CD4-positive, alpha-beta T cell treated with Interleukin-12 subunit alpha and Interleukin-12 subunit beta, for 1 hour (primary cell): ENCODE measurements at places on chromosomes 16 and 17.

GRCh38 chr16:57504001-57504400 is 17.7 kb upstream of the DOK4 start:
- DNase-seq = no peak

GRCh38 chr17:72946696-72947095 is 145.8 kb downstream of the SLC39A11 start:
- no peak for DNase-seq

GRCh38 chr17:41658846-41659245 is 29.8 kb upstream of the EIF1 start:
- no peak for DNase-seq

DNA sequence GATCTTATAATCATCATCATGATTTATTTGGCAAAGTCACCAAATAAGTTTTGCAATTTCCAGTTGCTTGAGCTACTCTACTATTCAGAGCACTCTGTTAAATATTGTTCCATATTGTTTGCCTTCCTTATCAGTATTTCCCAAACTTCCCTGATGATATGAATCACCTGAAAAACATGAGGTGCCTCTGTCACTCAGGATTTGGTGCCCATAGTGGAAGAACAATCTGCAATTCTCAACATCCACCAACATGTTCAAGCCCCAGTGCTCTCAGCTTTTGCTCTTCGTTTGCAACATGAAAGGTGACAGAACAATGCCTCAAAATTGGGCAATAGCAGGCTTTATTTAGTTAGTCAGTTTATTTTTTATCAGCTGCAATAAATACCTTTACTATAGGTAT is 28.6 kb upstream of the WSB1 start:
- DNase-seq = no peak

DNA sequence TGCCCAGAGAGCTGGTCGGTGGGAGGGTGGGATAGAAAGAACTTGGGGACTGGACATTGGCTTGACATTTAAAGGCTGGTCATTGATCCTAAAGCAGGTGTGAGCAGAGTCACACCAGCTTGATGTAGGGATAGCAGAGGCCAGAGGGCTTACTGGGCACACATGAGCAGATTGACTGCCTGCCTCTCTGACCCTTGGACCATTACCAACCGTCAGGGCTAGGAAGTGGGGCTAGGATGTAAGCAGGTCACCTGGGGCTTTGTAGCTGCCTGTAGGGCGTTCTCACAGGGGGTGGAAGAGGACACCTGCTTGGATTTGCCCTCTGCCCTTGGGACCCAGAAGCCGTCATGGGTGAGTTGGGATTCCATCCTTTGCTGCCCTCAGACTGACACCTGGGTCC is 11.1 kb upstream of the SMPD3 start:
- no peak for DNase-seq

DNA sequence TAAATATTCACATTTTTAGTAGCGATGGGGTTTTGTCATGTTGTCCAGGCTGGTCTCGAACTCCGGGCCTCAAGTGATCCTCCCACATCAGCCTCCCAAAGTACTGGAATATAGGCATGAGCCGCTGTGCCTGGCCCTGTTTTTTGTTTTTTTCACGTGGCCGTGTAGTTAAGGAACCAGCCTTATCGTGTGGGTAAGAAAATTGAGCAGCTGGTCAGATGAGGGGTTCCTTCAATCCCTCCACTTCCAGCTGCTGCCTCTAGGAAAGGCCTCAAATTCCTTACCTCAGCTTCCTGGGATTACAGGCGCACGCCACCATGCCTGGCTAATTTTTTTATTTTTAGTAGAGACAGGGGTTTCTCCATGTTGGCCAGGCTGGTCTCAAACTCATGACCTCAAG is 5.9 kb upstream of the DPEP2 start:
- no peak for DNase-seq

- no peak for DNase-seq
Measured at GRCh38 chr17:40157973-40158372, 17.6 kb downstream of the CASC3 start.

DNA sequence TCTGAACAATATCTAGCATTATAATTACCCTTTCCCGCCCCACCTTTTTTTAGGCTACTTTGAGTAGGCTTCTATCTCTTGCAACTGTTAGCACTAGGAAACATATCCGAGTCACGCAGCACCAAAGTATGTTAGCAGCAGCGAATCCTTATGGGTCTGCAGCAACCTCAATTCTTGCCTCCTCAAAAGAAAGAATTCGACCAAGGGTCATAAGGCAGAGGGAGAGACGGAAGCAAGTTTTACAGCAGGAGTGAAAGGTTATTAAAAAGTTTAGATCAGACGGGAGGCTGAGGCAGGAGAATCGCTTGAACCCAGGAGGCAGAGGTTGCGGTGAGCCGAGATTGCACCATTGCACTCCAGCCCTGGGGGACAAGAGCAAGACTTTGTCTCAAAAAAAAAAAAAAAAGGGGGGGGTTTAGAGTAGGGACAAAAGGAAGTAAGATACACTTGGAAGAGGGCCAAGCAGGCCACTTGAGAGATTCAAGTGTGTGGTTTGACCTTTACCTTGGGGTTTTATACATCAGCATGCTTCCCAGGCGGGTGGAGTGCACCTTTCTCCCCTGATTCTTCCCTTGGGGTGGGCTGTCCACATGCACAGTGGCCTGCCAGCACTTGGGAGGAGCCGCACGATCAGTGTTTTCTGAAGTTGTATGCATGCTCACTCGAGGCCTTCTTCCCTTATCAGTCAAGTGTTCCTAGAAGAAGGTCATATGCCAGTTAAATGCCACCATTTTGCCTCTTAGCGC is 67.7 kb downstream of the HLF start:
- DNase-seq = no peak

GRCh38 chr17:58331815-58332777 is 3.5 kb upstream of the TSPOAP1 start:
- peak; percentile 92 for DNase-seq

DNA sequence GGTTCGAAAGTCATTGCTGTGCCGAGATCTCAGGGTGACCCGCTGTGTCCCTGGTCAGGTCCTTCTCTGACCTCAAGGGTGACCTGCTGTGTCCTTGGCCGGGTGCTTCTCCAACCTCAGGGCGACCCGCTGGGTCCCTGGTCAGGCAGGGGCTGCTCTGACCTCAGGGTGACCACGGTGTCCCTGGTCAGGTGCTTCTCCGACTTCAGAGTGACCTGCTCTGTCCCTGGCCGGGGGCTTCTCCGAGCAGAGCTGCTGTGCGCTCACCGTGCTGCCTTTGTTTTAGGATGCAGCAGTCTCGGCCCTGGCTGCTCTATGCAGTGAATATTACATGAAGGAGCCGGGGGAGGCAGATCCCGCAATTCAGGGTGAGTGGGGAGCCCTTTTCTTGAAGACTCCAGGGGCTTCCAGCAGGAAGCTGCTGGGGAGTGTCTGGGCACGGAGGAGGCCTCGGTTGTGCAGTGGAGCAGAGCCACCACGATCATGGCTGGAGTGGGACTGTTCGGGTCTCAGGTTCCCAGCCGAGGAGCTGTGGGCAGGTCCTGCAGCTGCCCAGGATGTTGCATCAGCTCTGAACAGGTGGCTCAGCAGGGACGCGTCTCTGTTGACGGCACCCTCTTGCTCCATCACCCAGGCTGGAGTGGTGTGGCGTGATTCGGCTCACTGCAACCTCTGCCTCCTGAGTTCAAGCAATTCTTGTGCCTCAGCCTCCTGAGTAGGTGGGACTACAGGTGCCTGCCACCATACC is 83.7 kb upstream of the ZNF750 start:
- no peak for DNase-seq

DNA sequence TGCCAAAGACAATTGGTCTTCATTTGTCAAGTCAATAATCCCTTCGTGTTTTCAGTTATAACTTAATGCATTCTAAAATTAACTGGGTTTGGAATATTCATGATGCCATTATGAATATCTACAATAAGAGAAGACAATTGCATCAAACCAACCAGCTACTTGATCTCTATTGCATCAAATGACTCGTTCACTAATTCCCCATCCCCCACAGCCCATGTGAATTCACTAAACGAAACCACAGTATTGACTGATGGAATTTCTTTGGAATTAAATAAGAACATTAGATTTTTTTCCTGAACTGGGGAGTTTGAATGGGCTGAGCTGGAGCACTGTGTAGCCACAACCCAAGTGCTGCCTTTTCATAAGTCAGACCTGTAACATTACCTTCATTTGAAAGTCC is 65.3 kb downstream of the HS3ST3B1 start:
- DNase-seq = no peak

GRCh38 chr16:88813269-88814143 is 1.8 kb upstream of the APRT start:
- no peak for DNase-seq

DNA sequence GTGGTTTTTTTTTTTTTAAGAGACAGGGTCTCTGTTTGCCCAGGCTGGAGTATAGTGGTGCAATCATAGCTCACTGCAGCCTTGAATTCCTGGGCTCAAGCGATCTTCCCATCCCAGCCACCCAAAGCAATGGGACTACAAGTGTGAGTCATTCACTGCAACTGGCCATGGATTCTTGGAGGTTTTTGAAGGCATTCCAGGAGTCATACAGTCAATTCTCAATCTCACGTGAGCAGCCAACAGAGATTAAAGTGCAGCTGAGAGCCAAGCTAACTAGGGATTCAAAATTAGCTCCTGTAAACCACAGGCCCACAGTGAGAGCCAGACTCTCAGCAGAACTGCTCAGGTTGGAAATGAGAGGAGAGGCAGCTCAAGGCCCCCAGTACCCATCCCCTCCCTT is 30.2 kb downstream of the XPO6 start:
- DNase-seq = no peak

DNA sequence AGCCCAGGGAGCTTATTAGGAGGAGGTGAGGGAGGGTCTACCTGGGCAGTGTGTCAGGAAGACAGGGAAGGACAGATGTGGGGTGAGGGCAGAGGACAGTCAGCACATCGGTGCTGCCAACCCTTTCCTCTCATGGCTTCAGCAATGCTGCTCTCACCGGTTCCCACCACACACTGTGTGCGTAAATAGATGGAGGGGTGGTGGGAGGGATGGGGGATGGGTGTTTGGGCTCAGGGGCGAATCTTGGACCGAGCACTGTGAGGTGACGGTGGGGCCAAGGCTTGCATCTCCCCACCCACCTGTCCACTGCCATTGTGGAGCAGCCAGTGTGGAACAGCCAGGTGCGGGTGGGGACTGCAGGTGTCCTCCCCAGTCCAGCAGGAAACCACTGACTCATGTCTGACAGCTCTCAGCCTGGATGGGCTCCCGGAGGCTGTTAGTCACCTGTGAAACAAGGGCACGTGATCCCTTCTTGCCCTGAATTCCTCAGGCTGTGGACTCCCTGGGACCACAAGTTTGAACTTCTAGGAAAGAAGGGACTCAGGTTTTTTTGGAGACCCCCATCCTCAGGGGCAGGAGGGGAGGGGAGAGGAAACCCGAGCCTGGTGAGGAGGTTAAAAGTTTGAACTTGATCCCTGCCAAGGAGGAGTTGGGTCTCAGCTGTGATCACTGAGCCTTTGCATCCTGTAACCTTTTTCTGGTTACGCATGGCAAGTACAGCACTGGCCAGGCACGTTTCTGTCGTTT is 42.7 kb upstream of the SMPD3 start:
- no peak for DNase-seq

GRCh38 chr17:43962479-43962878 is 8.7 kb upstream of the PYY start:
- no peak for DNase-seq

GRCh38 chr16:1497014-1497598 is 3.9 kb downstream of the TELO2 start:
- DNase-seq = no peak

GRCh38 chr17:82273327-82274133 is at the start of gene CSNK1D:
TSS of gene CSNK1D (minus strand) at chr17:82273700. CDS start at chr17:82273381, 319 bp downstream.
- peak; percentile 92 for DNase-seq

DNA sequence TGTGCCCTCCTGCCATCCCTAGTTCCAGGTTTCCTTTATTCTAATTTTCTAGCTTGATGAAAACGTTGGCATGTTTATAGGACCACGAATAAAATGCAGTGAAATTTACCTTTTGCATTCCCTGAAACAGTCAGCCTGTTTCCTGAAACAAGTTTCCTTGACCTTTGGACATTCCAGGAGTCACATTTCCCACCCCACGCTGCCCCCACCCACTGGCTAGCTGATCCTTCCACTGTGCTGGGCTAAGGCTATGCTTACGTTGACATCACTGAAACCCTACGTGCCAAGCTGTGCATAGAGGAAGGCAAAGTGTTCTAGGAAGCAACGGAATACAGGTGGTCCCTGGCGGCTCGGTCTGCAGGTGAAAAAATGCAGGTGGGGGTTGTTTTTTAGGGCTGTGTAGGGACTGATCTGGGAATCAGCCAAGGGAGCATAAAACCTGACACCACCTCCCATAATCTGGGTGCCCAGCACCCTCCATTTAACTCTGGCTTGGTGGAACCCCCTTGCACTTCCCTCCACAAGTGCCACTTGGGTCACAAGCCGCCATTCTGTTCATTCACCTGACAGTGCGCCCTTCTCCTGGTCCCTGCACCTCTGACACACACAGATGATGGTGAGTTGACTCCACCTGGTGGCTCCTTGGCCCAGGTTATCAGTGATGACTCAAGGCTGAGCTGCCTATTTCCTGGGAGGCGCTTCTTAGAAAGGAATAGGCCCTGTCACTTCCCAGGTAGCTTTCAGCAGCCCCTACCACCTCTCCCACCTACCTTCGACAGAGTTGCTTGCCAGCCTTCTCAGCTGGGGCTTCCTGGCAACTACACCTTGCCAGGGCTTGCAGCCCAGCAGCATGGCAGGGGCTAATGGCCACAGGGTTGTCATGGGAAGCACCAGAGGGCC is 83.7 kb downstream of the N4BP1 start:
- DNase-seq = peak; percentile 16

- DNase-seq = no peak
Measured at GRCh38 chr16:84319146-84319760, 24.6 kb downstream of the WFDC1 start.

GRCh38 chr17:37406635-37407461 is at the start of the genes ACACA and TADA2A:
TSS of gene ACACA (minus strand) at chr17:37406836. CDS start at chr17:37406299, 537 bp downstream.
TSS of gene TADA2A (plus strand) at chr17:37406886. CDS start at chr17:37411366, 4,480 bp downstream.
- peak; percentile 78 for DNase-seq

DNA sequence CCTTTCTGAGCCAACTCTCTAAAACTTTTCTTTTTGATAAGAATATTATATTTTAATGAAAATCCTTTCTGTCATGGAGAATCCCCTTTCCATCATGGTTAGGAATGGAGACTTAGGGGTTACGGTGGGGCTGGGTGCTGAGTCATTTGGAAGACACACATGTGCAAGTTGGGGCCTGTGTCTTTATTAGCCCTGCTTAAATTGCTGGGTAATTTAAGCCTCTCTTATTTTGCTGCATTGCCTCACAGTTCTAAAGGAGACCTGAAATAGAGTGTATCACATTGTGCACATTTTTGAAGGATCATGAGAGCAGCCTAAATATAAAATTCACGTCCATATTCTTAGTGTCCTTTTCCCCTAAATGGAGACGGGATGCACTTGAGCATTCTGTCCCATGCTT is 61.8 kb upstream of the RBFOX1 start:
- DNase-seq = no peak

DNA sequence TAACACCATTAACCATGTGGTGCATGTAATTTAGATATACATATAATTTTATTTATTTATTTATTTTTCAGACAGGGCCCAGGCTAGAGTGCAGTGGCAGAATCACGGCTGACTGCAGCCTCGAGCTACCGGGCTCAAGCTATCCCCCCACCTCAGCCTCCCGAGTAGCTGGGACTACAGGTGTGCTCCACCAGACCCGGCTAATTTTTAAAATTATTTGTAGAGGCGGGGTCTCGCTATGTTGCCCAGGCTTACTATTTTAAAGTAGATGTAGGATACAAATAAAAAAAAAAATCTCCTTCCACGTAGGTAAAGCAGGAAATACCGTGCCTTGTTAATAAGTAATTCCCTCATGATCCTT is 446 bp upstream of the COQ7 start:
- DNase-seq = no peak
